ENCODE measurements at places on chromosomes 4 and X.

- no peak for DNase-seq
These were observed 104.6 kb downstream of the TMEM144 start for GRCh38 chr4:158314756-158315487.

DNA sequence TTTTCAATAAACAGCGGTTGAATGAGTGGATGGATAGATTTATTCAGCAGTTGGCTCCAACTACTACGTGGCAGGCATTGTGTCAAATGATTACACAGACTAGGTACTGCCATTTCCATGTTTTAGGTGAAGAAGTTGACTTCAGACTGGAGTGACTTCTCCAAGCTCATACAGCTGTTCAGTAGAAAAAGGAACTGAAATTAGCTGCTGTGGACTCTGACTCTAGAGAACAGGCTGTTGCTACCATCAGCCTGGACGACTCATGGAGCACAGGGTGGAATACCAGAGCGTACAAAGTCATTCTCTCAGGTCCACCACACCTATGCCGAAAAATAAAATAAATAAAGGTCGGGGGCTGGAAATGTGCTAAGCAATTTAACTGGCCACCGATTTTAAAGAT is 45.3 kb downstream of the TENM3 start:
- no peak for DNase-seq

DNA sequence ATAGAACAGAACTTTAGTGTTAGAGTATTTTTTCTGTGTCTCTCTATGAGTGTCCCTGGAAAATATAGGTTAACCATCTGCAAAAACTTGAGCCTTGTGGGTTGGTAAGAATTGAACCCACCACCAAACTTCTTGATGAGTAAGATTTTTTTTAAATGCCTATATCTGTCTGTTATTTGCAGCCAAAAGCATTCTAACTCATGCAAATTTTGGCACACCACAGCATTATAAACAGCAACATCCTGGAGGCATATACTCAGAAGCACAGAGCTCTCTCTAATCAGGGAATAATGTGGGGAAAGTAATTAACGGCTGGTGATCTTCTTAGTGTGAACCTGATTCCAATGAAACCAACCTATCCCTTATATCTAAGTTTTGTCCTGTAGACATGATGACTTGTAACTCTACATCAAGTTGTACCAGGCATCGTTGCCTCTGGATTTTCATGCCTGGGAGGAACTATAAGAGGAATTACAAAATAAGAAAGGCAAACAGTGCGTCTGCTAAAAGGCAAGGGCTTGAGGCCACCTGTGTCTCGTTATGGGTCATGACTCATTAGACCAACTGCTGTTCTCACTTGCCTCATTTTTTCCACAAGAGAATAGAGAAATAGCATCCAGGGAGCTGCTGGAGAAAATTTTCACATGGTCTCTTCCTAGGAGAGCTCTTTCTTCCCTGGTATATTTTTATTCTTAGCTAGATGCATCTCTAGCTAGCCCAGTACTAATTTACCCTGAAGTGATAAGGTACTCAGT is 202.4 kb downstream of the CHIC2 start:
- no peak for DNase-seq

DNA sequence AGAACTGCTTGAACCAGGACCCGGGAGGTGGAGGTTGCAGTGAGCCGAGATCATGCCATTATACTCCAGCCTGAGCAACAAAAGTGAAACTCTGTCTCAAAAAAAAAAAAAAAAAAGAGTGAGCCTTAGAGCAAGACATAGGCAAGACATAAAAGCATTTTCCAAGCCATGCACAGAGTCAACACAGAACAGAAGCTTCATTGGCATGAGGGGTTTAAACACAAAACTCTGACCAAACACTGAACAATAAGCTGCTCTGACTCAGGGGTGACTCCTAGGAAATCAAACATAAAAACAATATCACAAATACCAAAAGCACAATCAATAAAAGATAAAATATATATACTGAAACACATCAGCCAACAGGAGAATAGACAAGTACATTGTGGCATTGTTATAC is 136.8 kb downstream of the PLS3 start:
- no peak for DNase-seq

- DNase-seq = no peak
These were observed 53.9 kb downstream of the PAPSS1 start for GRCh38 chr4:107666134-107666533.

DNA sequence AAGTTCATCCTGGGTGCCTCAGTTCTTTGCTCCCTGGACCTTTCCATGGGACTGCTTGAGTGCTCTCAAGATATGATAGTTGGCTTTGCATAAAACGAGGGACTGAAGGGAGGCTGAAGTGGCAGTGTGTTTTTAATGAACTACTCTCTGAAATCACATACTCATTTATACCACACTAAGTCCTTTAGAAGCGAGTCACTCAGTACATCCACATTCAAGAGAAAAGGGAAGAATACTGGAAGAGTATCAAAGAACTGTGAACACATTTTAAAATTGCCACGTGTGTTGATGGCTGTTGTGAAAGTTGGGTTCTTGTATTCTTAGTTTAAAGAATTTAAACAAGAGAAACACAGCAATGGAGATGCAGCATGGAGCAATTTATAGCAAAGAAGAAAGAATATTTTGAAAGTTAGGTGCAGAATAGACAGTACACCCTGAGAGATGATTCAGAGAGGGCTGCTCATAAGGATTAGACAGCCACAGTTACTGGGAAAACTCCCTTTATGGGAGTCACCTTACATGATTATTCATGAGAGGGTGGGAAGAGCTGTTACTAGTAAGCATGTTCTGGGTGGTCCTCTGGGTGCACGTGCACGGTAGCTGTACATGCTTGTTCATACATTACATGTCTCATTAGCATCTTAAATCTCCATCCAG is 380.7 kb downstream of the ADGRL3 start:
- DNase-seq = no peak

- no peak for DNase-seq
These were observed 2.6 kb downstream of the DTHD1 start for GRCh38 chr4:36283912-36284465.

Data from stimulated activated CD8-positive, alpha-beta memory T cell treated with anti-CD3 and anti-CD28 coated beads, Interleukin-12 subunit alpha, Interleukin-12 subunit beta, amount 100 ng/mL, for 4 hours (primary cell).